Tibial nerve (tissue), 4 donors: ENCODE measurements at places on chromosomes 12 and 14. TPM values are rescaled to one million over a fixed set of nuclear protein-coding genes. Genes with fewer than 3 reads are reported as not detected.

Gene KCNA5
- 0.90 TPM for total RNA-seq

DNA sequence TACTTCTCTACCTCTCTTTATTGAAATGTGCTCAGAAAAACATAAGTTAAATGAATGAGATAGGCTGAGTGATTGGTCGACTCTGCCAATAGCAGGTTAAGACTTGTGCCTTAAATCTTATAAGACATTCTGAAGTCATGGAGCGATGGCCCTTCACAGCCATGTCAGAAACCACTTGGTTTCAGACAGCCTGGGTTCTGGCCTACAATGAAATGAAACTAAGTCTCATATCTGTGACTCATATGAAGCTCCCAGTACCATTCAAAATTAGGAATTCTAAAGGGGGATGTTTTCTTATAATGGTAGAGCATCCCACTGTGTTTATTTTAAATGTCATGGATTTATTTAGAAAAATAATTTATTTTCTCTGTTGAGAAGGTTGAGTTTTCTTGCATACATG lies 42.6 kb downstream of the PLXNC1 start:
- H3K4me1 ChIP-seq = no peaks in the 10 kb centered on the region
- no peak for DNase-seq
- no peak overlapping the region for H3K27ac ChIP-seq
- no peak overlapping the region for H3K4me3 ChIP-seq
- H3K36me3 ChIP-seq = no peaks in the 10 kb centered on the region

- no peak overlapping the region for H3K4me3 ChIP-seq
- no peaks in the 10 kb centered on the region for H3K4me1 ChIP-seq
- H3K27ac ChIP-seq = no peak overlapping the region
- H3K27me3 ChIP-seq = no peaks in the 10 kb centered on the region
- H3K36me3 ChIP-seq = no peaks in the 10 kb centered on the region
Measured at GRCh38 chr12:44431647-44432343, 444.3 kb downstream of the NELL2 start.

DNA sequence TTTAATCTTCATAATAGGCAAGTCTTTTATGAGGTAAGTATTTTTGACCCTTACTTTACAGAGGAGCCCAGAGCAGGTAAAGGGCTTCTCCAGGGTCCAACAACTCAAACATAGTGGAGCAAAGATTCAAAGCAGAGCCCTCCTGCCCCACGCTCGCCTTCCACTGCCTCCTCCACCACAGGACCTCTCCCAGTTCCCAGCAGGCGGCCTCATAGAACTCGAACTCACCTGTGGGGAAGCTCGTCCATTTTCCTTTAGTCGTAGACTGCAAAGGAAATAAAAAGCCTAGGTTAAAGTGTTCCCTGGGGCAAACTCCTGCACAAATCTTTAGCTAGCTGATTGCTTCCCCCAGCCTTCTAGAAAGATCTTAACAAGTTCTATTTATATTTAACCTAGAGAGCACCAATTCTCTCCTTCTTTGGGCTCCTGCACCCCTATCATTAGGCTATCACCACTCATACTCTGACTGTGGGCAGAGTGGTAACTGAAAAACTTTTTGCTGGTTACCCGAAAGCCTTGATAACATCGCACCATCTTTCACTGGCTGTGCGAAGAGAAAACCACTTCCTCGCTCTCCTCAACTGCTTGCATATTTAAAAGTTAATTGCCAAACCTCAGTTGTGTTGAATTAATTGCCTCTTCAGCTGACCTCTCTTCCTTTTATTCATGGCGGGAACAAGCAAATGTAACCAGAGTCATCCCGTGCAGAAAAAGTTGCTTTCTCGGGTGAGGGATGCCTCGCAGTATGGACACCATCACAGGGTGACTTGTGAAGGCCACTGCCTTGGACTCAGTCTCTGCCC lies 299.6 kb downstream of the DPF3 start:
- no peak for DNase-seq
- H3K4me1 ChIP-seq = no peaks in the 10 kb centered on the region
- H3K4me3 ChIP-seq = no peak overlapping the region
- H3K27me3 ChIP-seq = no peaks in the 10 kb centered on the region

- H3K4me3 ChIP-seq = no peak overlapping the region
- no peaks in the 10 kb centered on the region for H3K27me3 ChIP-seq
- no peak for DNase-seq
- no peak overlapping the region for H3K27ac ChIP-seq
- peaks cover 19% of the 10 kb centered on the region for H3K4me1 ChIP-seq
Measured at GRCh38 chr12:123071857-123072256, 79.0 kb downstream of the PITPNM2 start.

GRCh38 chr12:5295996-5296395 lies 135.9 kb upstream of the NTF3 start:
- no peak overlapping the region for H3K4me3 ChIP-seq
- no peaks in the 10 kb centered on the region for H3K4me1 ChIP-seq
- H3K36me3 ChIP-seq = no peaks in the 10 kb centered on the region
- H3K27me3 ChIP-seq = no peaks in the 10 kb centered on the region

Gene EMP1
- total RNA-seq = 281 TPM

GRCh38 chr14:73903028-73903427 lies 16.4 kb downstream of the ZNF410 start:
- H3K4me1 ChIP-seq = no peaks in the 10 kb centered on the region
- peaks cover 97% of the 10 kb centered on the region for H3K36me3 ChIP-seq
- no peaks in the 10 kb centered on the region for H3K27me3 ChIP-seq
- no peak overlapping the region for H3K27ac ChIP-seq
